ENCODE measurements at places on chromosomes 3 and 15.

DNA sequence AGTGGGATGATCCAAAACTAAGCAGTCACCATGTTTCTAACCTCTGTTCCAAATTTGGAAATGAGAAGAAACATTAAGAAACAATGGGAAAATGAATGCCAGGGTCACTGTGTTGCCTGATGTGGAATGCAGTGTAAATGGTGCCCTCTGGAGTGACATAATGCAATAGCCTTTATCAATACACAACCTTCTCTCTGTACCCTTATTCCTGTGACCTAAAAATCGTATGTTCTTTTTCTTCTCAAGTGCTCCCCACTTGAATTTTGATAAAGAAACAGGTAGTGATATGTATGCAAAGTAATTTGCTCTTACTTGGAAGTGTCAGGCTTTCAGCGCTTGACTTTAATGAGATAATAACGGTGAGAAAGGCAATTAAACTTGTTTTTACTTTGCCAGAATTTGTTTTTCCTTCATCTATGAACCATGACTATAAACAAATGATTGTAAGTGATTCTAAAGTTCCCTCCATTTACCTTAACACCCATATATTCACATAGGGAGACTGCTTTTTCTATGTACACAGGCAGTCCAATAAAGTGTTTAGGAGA lies 145.8 kb upstream of the THRB start:
- no peak for DNase-seq

DNA sequence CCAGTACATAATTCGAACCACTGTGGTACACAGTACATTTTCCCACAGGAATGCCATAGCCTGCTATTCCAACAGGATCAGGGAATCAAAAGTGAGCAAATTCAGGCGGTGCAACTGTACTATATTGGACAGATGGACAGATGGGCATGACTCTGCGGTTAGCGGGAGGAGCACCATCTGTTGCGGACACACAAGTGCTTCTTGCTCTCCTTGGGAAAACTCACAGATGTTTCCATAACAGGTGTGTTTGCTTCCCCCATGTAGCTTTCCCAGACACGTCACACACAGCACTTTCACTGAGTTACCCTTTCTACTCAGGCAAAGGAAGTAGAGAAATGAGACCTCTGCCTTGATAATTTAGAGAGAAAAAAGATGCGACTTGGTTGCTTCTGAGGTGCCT lies 325.1 kb upstream of the THBS1 start:
- no peak for DNase-seq

DNA sequence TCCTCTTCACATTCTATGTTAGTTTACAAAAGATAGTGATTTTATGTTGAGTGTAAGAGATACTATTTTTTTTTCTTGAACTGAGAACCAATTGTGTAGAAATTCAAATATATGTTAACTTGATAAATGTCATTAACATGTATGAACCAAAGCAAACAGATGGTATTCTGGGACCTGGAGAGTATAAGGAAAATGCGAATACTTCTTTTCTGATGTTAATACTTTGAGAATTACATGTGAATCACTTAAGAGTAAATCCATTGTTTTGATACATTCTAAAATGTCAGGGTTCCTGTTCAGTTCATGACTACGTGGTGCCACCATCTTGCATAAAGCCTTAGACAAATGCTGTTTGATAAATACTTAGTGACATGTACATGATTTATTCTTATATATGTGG lies 541.3 kb downstream of the FGF12 start:
- no peak for DNase-seq

GRCh38 chr3:134066651-134067530 lies 37.2 kb upstream of the SLCO2A1 start:
- DNase-seq, result no peak

- no peak for DNase-seq
Measured at GRCh38 chr3:159821110-159821509, 167.5 kb upstream of the IL12A start.

- DNase-seq, result no peak
Measured at GRCh38 chr3:4584456-4585249, 91.5 kb downstream of the ITPR1 start.

DNA sequence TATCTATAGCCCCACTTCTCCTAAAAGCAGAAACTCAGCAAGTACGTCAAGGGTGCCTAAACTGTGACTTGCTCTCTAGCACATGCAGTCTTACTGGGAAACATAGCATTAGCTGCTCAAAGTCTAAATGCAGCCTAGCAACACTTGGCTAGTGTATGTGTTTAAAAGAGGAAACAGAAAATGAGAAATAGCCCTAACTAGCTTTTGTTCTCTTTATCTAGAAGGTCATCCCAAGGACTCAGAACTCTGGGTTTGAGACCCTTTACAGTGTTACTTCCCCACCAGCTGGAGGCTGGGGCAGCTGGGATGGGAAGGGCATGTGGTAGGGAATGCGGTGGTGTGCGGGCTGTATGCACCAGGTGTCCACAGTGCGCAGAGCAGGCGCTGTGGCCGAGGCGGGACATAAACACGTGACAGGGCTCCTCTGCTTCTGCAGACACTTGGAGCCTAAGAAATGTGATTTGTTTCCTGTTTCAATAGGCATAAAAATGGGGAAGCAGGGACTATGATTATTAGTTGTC lies 13.3 kb downstream of the ETV5 start:
- DNase-seq, result no peak

- no peak for DNase-seq
Measured at GRCh38 chr15:69820819-69821218, 276.9 kb downstream of the TLE3 start.

GRCh38 chr15:66614456-66614855 lies 48.7 kb upstream of the LCTL start:
- DNase-seq, result no peak

DNA sequence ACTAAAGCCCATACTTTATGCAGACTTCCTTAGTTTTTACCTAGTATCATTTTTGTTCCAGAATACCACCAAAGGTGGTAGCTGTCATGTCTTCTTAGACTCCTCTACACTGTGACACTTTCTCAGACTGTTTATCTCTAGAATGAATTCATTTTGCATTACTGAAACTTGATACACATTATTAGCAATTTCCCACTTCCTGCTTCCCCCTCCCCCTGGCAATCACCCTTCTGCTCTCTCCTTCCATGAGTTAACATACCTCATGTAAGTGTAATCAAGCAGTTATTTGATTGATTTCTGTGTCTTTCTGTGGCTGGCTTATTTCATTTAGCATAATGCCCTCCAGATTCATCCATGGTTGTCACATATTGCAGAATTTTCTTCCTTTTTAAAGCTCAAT lies 204.9 kb downstream of the STAG1 start:
- no peak for DNase-seq

DNA sequence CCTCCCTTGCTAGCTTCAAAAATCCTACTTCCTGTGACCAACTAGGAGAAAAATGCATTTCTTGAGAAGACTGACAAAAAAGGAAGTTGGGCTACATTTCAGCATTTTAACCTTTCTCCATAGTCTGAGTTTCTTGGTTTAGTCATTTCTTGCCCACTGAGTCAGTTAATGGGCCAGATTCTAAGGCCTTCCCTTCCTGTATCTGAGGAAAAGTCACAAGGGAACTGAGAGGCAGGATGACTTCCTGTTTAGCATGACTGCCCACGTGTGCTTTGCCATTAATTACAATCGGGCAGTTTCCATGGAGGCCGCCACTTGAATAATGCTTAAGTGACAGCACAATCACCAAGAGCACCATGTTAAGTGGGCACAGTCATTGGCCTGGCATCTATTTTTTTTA lies 794.4 kb upstream of the LMCD1 start:
- DNase-seq, result no peak

DNA sequence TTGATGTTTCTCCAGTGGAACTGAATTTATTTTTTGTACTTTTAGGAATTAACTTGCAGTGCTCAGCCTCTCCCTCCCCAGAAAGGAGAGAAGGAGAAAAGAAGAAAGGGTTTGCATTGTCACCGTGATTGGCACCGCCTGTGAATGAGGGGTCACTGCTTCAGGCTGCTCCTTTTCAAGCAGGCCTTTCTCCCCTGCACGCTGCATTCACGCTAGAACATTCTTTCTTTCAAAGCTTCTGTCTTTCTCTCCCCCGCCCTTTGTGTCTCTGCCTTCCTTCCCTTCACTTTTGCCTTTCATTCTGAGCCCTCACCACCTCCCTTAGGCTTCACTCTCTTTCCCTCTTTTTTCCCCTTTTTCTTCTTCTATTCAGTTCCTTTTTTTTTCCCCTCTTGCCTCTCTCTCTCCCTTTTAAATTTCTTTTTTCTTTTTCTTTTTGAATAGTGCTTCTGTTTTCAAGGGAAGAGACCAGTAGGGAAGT lies 42.4 kb downstream of the ZNF710 start:
- no peak for DNase-seq

- DNase-seq, result no peak
Measured at GRCh38 chr15:52529341-52529924, 753 bp upstream of the MYO5A start.

DNA sequence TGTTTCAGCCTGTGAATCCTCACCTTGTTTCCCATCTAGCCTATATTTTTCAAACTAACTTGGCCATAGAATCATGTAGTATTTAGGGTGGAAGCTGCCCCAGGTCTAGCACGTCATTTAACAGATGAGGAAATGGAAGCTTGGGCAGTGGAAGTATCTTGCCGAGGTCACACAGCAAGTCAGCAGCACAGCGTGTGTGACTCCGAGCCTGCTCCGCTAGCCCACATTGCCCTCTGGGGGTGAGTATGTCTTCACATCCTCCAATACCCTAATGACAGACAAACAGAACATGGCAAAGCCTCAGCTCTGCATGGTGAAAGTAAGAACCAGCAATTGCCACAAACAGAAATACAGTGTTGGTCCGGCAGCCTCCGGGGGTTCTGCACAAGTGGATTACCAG lies 2.2 kb upstream of the CCR5 start:
- peak; percentile 38 for DNase-seq

GRCh38 chr3:113910966-113911365 lies 36.8 kb upstream of the ZDHHC23 start:
- no peak for DNase-seq

- DNase-seq, result no peak
Measured at GRCh38 chr15:32861761-32862160, 144.0 kb downstream of the GREM1 start.

DNA sequence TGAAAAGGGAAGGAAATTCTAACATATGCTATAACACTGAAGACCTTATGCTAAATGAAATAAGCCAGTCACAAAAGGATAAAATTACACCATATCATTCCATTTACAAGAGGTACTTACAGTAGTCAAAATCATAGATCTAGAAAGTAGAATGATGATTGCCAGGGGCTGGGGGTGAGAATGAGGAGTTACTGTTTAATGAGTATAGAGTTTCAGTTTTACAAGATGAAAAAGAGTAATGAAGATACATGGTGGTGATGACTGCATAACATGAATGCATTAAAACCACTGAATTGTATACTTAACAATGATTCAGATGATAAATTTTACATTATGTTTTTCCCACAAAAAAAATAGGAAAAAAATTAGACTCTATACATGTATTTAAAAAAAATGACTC lies 152.6 kb downstream of the SCAPER start:
- no peak for DNase-seq
